ENCODE measurements at places on chromosomes 6 and 20. TPM values are rescaled to one million over a fixed set of nuclear protein-coding genes. Genes with fewer than 3 reads are reported as not detected.

- H3K27me3 ChIP-seq: peaks cover under 1% of the 10 kb centered on the region
- H3K4me1 ChIP-seq: no peaks in the 10 kb centered on the region
These were observed 70.4 kb downstream of the GCNT2 start for GRCh38 chr6:10591422-10592160.

DNA sequence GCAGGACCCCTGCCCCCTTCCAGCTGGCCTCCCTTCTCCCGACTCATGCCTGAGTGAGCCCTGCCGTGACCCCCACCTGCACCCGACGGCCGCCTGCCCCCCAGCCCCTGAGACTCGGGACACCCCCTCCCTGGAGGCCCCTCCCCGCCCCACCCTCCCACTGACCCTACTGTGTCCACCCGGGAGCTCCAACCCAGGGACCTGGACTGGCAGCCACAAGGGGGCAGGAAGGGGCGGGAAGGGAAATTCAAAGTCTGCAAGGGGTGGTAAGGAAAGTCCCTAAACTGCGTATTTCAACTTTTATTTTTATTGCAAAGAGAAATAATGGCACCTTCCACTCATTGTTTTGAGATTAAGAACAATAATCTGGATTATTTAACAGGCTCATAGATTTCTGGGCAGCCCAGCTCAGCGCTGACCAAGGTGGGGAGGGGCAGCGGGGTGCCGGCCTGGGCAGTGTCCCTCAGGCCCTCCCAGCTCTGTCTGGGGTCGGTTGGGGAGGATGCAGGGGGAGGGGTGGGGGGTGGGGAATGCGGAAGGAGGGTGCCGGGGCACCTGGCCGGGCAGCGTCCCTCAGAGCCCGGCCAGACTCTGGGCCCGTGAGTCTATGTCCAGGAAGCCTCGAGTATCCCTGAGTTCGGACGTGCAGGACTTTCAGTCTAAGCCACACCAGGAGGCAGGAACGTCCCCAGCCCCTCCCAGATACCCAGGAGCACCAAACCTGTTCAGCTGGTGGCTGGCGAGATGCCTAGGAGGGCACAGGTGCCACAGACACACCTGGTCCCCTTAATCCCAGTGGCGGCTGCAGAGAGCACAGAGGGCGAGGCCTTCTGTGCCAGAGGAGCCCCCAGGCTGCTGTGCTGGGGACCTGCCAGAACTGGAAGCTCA lies 1.3 kb upstream of the PTK6 start:
- H3K27ac ChIP-seq: no peak overlapping the region
- no peaks in the 10 kb centered on the region for H3K27me3 ChIP-seq
- no peak for DNase-seq
- H3K36me3 ChIP-seq: no peaks in the 10 kb centered on the region

DNA sequence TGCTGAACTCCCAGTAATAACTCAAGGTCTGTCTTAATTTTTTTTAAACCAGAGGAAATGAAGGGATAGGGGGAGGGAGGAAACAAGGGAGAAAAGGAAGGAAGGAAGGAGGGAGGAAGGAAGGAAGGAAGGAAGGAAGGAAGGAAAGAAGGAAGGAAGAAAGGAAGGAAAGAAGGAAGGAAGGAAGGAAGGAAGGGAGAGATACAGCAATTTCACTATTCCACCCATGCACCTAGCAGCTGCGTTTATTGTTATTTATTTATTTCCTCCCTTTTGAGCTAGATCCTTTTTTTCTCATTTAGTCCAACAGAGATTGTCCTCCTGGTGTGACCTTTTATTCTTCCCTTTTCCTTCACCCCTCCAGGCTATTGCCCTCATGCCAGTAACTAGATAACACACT lies 97.6 kb downstream of the PKHD1 start:
- H3K4me1 ChIP-seq: no peaks in the 10 kb centered on the region
- H3K4me3 ChIP-seq: no peak overlapping the region
- no peak overlapping the region for H3K27ac ChIP-seq
- no peaks in the 10 kb centered on the region for H3K36me3 ChIP-seq

GRCh38 chr6:11366183-11366933 lies 133.9 kb upstream of the NEDD9 start:
- H3K27ac ChIP-seq: peak overlapping the region; percentile 59
- no peak overlapping the region for H3K4me3 ChIP-seq
- no peaks in the 10 kb centered on the region for H3K27me3 ChIP-seq
- no peaks in the 10 kb centered on the region for H3K4me1 ChIP-seq
- no peaks in the 10 kb centered on the region for H3K36me3 ChIP-seq

DNA sequence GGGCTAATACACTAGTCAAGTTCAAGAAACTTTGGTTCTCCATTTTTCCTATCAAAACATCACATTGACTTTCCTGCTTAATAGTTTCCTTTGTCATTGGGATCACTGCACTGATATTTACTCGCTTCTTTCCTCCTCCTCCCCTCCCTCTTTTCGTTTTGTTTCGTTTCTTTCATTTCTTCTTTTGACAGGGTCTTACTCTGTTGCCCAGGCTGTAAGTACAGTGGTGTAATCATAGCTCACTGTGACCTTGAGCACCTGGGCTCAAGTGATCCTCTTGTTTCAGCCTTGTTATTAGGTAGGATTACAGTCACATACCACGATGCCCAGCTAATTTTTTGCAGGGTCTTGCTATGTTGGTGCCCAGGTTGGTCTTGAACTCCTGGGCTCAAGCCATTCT lies 12.3 kb downstream of the PAQR8 start:
- no peaks in the 10 kb centered on the region for H3K4me1 ChIP-seq
- no peaks in the 10 kb centered on the region for H3K27me3 ChIP-seq
- H3K36me3 ChIP-seq: no peaks in the 10 kb centered on the region
- H3K27ac ChIP-seq: no peak overlapping the region
- DNase-seq: no peak

DNA sequence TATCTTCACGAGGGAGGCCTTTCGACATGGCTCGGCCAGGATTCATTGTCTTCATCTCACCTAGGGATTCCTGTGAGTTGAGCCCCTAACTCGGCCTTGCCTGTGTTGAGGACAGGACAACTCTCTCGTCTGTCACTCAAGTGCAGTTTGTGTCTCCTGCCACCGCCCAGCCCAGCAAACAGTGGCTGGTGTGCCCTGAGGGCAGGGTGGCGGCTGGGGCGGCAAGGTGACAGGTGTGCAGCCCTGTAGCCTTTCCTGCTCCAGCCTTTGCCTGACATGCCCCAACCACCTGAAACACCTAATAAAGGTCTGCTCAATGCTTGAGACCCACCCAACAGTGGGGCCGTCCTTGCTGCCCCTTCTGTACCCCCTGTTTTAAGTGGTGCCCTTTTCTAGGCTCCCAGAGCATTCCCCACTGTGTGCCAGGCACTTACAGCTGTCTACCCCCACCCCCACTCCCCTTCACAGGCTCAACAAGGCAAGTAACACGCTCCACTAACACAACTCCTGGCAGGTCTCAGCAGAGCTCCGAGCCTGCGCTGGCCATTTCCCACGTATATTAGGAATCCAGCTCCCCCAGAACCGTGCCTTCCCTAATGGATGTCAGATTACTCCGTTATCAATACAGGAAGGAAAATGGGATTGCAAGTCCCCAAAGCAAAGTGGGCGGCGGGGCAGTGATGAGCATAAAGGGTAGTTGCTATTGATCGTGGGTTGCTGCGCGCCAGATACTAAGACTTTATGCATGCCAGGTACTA lies 17.7 kb downstream of the GFRA4 start:
- H3K27ac ChIP-seq: no peak overlapping the region
- no peaks in the 10 kb centered on the region for H3K27me3 ChIP-seq
- no peak overlapping the region for H3K4me3 ChIP-seq

DNA sequence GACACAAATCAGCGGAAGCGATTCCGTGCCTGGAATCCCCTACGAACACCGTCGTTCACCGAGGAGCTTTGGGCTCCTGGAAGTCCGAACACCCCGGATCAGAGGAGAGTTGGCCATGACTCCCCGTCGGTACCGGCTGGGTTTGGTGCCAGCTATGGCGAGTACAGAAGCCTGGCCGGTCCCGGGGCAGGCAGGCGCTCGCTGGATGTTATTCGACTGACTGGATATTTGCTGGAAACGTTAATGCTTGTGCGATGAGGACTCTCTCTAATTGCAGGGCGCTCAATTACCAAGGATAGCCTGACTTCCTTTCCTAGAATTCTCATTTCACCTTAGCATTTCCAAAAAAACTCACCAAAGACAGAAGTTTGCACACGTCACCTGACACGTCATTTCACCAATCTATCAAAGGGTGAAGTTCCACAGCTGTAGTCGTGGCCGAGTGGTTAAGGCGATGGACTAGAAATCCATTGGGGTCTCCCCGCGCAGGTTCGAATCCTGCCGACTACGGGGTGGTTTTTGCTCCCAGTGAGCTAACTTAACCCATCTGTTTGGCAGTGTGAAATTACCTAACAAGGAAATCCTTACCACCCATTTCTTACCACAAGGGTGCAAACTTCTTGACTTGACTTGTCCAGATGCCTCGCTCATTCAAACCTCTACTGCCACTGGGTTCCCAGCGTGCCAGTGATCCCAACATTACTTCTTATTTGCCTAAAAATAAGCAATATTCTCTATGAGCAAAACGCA lies 22.7 kb upstream of the ZNF184 start:
- no peak overlapping the region for H3K27ac ChIP-seq
- peaks cover 4% of the 10 kb centered on the region for H3K4me1 ChIP-seq
- peak; percentile 54 for DNase-seq
- peak overlapping the region; percentile 70 for H3K4me3 ChIP-seq
- H3K27me3 ChIP-seq: peaks cover 9% of the 10 kb centered on the region
- H3K36me3 ChIP-seq: no peaks in the 10 kb centered on the region

DNA sequence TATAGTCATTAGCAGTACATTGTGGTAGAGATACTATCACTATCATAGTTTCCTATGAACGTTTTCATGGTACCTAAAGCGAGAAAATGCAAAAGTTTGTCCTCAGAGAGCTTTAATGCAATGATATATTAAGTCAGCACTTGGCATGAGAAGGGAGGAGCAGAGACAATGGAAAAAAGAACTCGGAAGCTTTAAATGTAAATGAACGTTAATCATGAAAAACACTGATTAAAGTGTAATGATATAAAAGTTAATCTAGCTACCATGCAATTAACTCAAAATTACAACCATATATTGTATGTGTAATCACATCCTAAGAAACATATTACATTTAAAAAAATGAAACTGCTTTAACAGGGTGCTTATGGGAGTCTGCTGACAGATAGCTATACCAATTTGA lies 282.7 kb downstream of the HDGFL1 start:
- H3K36me3 ChIP-seq: no peaks in the 10 kb centered on the region
- H3K4me3 ChIP-seq: no peak overlapping the region
- no peaks in the 10 kb centered on the region for H3K27me3 ChIP-seq
- no peaks in the 10 kb centered on the region for H3K4me1 ChIP-seq
- no peak overlapping the region for H3K27ac ChIP-seq
- DNase-seq: no peak

DNA sequence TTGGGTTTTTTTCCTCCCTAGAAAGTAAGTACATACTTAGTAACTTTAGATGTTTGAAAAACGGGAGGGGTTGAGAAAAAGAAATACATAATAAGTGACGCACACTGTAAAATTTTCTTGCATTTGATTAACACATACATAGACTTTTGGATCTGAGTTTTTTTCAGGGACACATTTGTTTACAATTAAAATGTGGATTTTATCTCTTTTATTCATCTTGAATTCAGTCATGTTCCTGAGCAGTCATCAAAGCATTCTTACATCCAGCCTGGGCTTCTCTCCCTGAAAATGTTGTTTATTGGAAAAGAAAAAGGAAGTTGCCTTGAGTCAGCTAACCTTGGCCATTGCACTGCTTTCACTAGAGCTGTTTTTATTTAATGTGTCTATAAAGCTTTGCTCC lies 8.7 kb upstream of the RPP40 start:
- H3K4me1 ChIP-seq: no peaks in the 10 kb centered on the region
- no peaks in the 10 kb centered on the region for H3K27me3 ChIP-seq
- no peaks in the 10 kb centered on the region for H3K36me3 ChIP-seq
- H3K27ac ChIP-seq: no peak overlapping the region
- no peak overlapping the region for H3K4me3 ChIP-seq
- no peak for DNase-seq

DNA sequence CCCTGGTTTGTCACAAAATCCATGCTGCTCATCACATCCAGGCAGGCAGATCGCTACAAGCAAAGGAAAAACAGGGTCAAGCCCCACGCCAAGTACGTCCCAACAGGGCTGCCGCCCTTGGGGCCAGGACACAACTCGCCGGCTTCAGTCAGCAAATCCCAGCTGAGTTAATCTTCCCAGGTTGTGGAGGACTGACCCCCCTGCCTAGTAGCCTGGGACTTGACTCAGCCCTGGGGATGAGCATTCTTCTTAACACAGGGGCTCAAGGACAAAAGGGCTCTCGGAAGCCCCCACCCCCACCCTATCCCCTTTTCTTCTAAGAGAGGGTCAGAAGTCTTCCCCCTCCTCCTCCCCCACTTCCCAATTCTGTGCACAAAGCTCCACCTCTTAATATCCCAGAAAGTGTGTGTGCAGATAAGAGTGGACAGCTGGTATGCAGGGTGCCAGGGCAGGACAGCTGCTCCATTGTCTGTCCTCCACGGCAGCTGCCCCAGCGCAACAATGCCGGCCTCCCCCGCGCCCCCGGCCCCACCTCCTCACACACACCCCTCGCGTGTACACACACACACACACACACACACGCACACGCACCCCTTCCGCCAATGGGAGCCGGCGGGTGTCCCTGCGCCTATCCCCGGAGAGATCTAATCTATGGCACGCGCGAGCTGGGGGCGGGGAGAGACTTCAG lies 4.5 kb downstream of the DLL1 start:
- peaks cover 14% of the 10 kb centered on the region for H3K36me3 ChIP-seq
- no peak overlapping the region for H3K27ac ChIP-seq
- peaks cover 11% of the 10 kb centered on the region for H3K4me1 ChIP-seq
- peaks cover 4% of the 10 kb centered on the region for H3K27me3 ChIP-seq
- H3K4me3 ChIP-seq: no peak overlapping the region

DNA sequence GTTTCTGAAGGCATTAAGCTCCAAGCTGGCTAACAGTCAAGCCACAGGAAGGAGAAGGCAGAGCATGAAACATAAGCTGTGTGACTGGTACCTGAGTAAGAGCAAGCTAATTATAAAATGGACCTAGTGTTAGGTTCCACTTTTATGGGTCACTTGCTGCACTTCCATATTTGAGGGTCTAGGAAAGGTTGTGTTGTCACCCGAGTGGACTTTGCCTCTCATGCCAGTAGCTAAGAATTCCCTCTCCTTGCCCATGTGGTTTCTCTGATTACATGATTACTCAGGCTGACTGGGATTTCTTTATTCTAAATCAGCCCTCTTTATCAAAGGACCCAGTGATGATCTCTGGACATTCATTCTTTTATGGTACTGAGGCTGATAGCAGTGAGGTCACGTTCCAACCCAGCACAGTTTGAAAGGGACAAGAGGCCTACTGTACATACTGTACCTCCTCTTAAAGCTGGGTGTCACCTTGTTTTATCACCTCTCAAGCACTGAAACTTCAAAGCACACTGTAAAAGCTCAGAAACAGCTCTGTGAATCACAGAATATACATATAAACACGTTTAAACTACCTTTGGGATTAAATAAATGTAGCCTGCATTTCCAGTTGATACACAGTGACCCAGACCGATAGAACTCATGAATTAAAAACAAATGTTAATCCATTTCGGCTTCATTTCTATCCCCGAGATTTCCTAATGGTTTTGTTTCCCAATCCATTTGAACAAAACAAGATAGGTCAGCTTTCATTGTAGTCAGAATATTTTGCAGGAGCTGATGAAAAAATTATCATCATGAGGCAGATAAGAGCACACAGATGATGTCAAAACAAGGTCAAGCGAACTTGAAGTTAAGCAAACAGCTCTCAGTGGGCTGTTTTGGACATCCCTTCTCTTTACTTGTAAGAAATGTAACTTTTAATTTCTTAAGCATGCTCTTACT lies 96.5 kb downstream of the ALDH8A1 start:
- DNase-seq: no peak
- H3K4me3 ChIP-seq: no peak overlapping the region
- peaks cover 15% of the 10 kb centered on the region for H3K4me1 ChIP-seq
- no peaks in the 10 kb centered on the region for H3K27me3 ChIP-seq
- peak overlapping the region; percentile 78 for H3K27ac ChIP-seq

The ENTPD6 gene
- 33.5 TPM for total RNA-seq

The CST4 gene
- not detected for total RNA-seq

The GGTLC1 gene
- total RNA-seq: not detected

The HLA-DOA gene
- total RNA-seq: 1.2 TPM

The NQO2 gene
- 82.8 TPM for total RNA-seq

The RAB44 gene
- total RNA-seq: not detected

The PLAGL2 gene
- 6.7 TPM for total RNA-seq

Data from psoas muscle (tissue), 8 donors.